Muscle of back (tissue), 13 donors: ENCODE measurements at places on chromosomes 2 and 18.
A peak's percentile ranks its signal among the peaks of the same experiment; 100 is the strongest.

DNA sequence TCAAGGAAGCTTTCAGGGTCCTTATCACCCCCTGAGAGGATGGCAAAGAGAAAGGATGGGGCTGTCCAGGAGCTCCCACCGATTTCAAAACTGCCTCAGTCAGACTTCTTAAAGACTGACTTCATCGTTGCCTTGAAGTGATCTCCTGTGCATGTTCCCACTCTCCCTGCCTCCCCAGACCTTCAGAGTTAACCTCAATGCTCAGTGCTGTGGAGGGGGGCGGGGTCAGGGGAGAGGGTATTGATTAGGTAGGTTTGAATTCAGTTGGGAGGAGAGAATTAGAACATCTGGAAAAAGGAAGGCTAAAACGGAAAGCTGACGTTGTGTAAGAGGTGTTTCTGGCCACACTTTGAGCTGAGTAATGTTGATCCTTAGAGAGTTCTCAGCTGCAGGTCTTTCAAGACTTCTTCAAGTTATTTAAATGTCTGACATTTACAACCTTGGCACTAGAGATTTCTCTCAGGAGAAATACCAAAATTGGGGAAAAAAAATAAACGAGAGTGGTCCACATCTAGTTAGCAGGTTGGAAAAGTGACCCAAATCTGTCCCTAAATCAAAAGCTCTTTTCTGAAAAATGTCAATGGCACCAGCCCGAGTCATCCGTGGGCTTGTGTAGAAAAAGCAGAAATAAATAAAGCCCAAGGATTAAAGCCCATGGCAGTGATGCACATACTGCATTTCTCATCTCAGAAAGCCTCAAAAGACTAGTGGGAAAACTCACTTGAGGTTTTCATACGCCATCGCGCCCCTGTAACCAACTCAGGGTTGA is 134.7 kb upstream of the EPAS1 start:
- DNase-seq = no peak

DNA sequence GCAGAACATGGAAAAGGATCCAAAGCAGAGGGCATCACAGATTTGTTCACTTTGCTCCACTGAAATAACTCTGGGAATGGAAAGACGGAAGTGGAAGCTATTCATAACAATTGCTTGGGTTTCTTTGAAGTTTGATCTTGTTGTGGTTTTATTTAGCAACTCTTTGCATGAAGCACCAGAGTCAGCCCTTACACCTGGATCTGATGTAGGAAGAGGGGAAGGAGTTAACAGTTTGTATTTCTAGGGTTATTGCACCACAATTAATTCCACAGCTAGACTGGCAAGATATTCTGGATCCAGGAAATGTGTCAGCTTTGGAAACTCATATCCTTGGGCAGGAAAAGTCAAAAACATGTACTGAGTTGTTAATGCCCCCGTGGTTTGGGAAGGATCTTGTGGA is 1143.4 kb downstream of the CNTNAP5 start:
- DNase-seq = no peak

GRCh38 chr2:215833531-215834162 is 179.7 kb downstream of the MREG start:
- DNase-seq = no peak

DNA sequence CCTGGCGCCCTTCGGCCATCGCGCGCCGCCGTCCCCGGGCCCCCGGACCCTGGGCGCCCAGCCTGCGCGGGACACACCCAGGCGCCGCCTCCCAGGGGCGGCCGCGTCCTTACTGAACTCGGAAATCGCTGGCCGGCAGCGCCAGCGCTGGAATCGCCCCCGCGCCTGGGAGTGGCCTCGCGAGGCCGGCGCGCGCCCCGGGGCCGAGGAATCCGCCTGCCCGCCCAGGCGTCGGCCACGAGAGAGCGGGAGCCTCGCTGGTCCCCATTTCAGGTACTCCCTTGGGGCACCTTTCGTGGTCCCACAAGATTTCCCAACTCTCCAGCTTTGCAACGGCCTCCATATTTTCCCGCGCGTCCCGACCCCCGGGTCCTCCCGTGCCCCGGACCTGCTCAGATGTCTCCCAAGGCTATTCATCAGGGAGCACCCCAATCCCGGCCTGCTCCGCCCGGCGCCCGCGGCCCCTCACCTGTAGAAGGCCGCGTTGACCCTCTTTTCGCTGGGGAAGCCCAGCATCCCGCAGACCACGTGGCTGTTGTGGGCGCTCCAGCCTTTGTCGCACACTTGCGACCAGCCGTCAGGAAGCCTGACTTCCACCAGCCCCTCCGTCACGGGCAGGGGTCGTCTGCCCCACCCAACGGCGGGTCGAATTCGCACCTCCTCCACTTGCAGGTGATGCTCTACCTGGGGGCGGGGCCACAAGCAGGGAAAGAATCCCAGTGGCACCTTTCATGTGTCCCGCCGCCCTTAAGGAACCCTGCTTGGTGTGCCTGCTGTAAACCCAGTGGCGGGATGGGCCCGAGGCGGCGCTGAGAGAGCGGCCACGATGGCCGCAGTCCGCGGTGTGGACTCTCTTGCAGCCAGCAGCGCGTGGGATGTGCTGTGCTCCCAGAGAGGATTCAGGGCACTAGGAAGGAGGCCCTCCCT is 4.6 kb downstream of the LOXL3 start:
- no peak for DNase-seq

DNA sequence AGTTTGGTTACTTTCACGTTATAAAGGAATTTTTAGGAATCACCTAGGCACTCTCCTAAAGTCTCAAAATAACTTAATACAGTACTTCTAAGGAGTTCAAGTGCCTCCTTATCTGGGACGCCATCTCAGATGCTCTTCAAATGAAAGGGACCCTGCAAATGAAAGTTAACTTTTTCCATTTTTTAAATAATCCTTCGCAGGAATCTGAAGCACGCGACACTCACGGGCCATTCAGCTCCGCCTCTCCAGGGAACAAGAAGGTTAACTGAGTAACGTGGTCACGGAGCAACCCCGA is 537 bp upstream of the ZC3H15 start:
- DNase-seq = no peak

DNA sequence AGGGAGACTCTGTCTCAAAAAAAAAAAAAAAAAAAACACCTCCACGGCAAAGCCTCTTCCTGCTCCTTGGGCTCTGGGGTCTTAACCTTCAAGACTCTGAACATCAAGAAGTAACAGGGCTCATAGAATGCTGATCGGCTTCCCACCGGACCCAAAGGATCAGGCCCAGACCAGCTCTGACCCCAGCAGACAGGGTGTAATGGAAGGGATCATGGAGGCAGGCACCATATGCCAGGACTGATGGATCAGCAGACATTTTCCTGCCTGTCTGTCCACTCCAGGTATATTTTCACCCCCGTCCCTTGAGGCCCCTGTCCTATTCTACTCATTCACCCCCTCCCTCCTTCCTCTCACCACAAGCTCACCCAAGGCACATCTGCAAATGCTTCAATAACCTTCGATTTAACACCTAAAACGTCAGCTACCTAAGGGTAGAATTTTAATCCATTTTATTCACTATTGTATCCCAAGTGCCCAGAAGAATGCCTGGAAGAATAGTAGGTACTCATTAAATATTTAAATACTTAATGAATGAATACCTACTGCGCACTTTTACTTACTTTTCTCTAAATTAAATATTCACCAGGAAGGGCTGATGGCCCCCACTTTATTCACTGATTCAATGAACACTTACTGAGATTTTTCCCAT is 4.6 kb upstream of the SPEG start:
- no peak for DNase-seq

- no peak for DNase-seq
Measured at GRCh38 chr2:219123356-219124135, 37.1 kb downstream of the NHEJ1 start.

GRCh38 chr18:49898421-49898820 is 85.1 kb upstream of the ACAA2 start:
- peak; percentile 62 for DNase-seq

GRCh38 chr2:149613704-149614103 is 26.1 kb upstream of the MMADHC start:
- DNase-seq = no peak

GRCh38 chr2:42547014-42547413 is 21.4 kb upstream of the MTA3 start:
- DNase-seq = no peak

DNA sequence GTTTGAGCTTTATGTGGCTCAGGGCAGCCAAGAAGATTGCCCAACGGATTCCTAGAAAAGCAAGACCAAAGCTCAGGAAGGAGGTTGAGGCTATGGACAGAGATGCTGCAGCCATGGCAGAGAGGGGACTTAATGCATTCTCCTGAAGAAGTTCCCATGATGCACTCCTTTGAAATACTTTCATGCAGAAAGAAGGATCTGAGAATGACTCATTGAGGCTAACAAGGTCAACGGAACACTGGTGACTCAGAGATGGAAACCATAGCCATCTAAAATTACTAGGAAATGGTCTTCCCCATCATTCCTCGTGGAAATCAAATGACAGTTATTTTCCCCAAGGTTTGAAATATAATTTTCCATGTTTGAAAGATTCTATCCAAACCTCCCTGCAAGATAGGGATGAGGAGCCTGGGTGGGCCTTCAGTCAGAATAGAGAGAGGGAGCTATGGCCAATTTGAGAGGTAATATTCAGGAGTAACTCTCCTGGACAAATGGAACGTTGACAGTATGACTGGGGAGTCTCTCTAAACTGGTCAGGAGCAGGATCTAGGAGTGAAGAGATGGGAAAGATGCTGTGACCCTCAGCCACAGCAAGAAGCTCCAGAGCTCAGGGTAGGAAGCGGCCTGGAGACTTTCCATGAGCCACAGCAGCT is 63.0 kb downstream of the REEP1 start:
- peak; percentile 26 for DNase-seq

DNA sequence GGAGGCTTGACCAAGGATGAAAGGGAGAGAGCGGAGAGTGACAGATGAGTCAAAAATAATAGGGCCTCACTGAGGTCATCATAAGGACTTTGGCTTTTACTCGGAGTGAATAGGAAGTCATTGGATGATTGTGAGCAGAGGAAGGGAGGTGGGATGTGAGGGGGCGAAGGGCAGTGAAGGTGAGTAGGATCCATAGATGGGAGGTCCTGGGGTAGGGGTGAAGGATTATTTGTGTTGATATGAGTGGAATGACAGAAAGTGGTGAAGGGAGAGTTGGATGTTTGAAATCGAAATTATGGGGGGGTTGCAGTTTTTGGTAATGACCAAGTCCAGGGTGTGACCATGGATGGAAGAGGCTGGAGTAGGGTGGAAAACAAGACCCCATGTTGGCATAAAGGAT is 14.0 kb downstream of the PNO1 start:
- DNase-seq = no peak

DNA sequence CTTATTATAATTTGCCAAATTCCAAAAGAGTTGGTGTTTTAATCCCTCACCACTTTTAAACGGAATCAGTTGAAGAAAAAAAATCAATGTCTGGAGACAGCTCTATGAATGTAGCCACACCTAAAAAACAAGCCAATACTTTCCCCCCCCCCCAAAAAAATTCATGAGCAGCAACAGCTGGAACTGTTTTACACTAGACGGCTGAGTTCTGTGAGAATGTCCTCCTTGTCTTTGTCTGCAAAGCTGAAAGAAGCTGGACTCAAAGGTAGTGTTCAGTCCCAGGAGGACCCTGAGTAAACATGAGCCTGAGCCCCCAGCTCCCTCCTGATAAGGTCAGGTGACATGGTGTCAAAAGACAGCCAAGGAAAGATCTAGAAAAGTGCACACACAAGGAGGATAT is 68.2 kb downstream of the ZNF521 start:
- DNase-seq = no peak

DNA sequence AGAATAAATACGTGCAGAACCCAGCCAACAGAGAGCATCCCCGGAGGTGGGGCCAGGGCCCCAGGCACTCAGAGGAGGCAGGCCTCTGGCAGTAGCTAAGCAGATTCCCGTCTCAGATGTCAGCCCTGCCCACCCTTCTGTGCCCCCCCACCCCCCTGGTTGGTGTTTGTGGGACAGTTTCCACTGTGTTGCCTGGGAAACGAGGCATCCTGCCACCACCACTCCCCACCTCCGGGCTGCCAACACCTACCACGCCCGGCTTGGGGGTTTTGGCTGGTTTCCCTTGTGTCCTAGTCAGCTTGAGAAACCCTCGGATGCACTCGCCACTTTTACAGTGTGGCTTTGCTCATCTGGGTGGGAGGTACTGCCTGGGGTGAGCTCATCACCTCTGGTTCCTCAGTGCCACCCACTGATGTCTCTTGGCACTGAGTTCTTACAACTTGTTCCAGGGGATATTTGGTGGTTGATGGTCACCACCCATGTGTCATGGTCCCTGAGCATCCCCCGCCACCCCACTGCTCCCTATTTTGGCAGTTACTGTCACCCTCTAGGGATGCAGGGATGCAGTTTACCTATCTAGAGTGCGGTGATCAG is 72.4 kb upstream of the YWHAQ start:
- peak; percentile 51 for DNase-seq
